NCI-H2081 treated with DMSO at 0.1 percent for 48 hours (cell line): ENCODE measurements at places on chromosomes 11 and 22.

- DNase-seq: no peak
Measured at GRCh38 chr22:45006111-45006963, 3.5 kb downstream of the PHF21B start.

DNA sequence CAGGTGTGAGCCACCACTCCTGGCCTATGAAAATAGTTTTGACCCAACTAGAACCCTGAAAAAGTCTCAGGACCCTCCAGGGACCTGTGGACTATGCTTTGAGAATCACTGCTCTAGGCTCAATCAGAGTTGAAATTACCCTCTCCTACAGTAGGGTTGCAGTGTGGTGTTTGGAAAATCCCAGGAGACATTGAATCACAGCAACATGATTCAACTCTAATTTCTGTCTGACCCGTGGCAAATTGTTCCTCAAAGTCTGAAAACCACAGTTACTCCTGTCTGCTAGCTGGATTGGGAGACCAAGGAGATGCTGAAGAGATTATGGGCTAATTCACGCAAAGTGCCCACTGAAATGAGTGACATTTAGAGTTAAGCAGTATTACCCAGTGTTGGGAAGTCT is 5.4 kb upstream of the MTMR3 start:
- no peak for DNase-seq

GRCh38 chr11:46272816-46273427 is 4.5 kb upstream of the CREB3L1 start:
- DNase-seq: no peak

DNA sequence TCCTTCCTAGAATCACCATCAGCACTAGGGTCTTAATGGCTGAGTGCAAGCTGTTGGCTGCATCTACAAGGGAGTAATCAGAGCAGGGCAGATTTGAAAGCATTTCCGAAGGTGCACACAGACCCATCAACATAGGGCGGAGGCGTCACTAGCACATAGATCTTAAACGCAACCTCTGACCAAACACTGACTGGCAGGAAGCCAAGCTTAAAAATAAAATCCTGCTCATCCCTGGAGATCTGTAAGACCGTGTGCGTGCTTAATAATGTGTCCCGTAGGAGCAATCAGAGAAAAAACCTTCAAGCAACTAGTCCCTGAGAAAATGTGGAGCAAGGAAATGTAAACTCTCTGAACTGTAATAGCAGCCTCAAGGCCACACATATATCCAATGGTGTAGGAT is 470.5 kb downstream of the ETS1 start:
- DNase-seq: no peak

- DNase-seq: no peak
Measured at GRCh38 chr11:67996051-67996450, 7.8 kb downstream of the UNC93B1 start.

DNA sequence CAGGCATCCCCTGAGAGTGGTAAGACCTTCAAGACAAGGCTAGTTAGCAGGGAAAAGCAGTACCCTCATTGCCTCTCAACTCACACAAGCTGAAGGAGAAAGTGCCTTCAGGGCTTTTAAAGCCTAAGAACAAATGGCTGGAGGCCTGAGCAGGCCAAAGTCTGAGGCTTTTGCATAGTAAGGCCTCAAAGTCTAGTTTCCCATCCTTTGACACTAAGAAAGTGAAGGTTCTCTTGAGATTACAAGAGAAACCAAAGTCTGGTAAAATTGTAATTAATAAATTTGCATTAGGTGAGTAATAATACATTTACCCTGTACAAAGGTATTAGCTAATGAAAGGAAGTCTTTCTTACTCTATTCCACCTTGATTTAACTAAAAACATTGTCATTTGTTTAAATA is 47.0 kb upstream of the CCDC89 start:
- no peak for DNase-seq

DNA sequence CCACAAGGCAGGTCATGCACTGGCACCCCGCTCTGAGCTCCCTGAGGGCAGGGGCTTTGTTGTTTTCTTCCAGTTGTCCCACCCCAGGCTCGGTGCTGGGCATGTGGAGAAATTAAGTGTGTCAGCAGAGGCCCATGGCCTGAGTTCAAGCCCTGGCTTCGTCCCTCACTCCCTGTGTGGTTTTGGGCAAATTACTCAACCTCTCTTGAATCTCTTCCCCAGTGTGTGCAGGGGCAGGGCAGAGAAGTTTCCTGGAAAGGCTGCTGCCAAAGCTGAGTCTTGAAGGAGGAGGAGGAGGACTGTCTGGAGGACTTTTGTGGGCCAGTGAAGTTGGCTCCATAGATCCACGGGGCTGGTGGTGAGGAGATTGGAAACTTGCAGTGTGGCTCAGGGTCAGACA is 138.1 kb upstream of the E2F8 start:
- no peak for DNase-seq

DNA sequence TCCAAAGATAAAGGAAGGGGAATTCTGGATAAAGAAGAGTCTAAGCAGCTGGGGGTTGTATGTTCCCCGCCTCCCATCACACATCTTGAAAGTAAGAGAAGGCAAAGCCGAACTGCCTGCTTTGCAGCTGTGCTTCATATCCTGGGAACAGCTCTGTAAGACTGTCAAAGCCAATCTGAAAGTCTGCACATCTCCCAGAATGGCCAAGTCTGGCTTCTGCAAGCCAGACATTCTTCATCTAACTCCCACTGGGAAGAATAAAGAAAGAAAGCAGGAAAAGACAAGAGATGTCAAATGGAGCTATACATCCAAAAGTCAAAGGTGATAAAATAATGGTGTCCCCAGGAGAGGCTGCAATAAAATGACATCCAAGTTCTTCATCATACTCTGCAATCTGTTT is 15.4 kb downstream of the MORC2 start:
- DNase-seq: no peak

GRCh38 chr11:61071208-61071681 is 31.0 kb upstream of the CD5 start:
- no peak for DNase-seq

DNA sequence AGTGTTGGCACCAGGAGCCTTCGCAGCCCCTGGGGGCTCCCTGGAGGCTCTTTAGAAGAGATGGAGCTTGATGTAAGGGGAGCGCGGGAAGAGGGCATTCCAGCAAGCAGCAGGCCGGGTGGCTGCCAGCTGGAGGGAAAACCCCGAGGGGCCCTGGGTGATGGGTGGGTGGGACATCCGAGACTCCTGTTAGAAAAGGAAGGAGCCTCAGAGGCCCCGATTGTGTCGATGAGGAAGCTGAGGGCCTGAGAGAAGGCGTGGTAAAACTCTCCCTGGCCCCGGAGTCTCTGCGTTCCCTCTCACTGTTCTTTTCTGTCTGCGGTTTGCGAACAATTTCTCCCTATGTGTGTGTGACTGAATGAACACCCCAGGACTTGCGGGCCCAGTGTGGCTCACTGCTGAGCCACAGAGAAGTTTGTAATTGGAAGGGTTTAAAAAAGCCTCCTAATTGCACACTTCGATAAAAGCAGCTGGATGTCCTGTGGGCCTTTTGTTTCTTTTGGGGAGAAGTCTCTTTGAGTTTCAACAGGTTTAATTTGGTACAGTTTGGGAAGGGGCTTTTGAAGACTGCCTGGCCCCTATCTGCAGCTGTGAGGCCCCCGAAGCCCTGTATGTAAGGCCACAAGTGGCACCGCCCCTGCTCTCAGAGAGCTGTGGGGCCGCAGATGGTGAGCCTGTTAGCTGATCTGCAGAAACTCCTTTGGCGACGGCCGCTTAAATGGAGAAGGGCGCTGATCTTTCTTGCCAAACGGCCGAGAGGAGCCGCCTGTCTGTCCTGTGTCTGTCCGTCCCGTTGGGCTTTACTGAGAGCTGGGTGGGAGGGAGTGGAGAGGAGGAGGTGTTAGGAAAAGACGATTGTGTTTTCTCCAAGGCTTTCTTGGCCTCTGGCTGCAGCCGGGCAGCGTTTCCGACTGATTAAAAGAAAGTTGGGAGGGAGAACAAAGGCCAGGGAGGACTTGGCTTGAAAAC is 2.0 kb downstream of the FBLN1 start:
- no peak for DNase-seq

DNA sequence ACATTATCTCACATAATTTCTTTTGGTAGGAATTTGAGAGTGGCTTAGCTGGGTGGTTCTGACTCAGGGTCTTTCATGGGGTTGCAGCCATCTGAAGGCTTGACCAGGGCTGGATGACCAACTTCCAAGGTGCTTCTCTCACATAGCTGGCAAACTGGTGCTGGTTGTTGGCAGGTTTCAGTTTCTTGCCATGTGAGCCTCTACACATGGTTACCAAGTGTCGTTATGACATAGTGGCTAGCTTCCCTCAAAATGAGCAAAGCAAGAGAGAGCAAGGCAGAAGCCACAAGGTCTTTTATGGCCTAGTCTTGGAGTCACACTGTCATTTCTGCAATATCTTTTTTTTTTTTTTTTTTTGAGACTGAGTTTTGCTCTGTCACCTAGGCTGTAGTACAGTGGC is 4.2 kb upstream of the TFIP11 start:
- DNase-seq: no peak

GRCh38 chr11:116869610-116870009 is 32.2 kb upstream of the APOA1 start:
- DNase-seq: no peak

- no peak for DNase-seq
Measured at GRCh38 chr22:27755521-27756211, 45.9 kb downstream of the MN1 start.

GRCh38 chr22:20180245-20180630 is 29.4 kb upstream of the CCDC188 start:
- DNase-seq: no peak

DNA sequence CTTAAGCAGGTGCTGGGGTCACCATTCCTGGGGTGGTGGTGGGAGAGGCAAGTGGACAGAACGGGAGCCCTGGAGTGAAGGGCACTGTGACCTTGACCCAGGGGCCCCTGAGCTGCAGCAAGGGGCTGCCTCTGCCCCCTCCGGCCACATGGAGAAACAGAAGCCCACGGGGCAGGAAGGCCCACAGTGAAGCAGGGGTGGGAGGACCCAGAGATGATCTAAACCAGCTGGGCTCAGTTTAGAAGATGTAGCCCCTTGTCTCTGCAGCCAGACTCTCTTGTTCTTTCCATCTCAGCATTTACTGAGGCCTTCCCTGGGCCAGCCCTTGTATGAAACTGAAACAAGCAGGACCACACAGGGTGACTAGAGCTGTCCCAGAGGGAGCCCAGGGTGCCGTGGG is 30.5 kb downstream of the WNT11 start:
- no peak for DNase-seq

DNA sequence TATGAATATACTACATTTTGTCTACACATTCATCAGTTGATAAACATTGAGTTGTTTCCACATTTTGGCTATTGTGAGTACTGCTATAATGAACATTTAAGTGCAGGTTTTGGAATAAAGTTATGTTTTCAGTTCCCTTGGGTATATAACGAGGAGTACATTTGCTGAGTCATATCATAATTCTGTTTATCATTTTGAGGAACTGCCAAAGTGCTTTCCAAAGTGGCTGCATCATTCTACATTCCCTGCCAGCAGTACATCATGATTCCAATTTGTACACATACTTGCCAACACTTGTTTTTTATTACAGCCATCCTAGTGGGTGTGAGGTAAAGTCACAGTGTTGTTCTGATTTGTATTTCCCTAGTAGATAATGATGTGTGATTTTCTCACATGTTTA is 1458.6 kb upstream of the TENM4 start:
- DNase-seq: no peak

- DNase-seq: no peak
Measured at GRCh38 chr11:86719781-86720463, 47.5 kb upstream of the ME3 start.

DNA sequence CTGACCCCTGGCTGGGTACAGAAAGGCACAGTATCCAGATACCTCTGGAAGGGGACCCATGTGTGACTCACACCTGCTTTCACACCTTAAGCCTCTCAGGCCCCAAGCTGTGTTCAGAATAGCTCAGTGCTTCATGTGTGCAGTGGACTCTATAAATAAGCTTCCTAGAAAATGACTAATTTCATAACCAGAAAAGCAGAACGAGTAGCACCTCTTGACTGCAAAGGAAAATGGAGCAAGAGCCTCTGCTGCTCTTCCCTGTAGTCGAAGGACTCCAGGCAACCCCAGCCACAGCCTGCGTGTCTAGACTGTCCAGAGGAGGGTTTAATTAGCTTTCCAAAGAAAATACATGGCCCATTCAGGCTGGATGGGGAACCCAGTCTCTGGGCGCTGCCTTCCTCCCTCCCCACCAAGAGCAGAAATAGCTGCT is 23.1 kb downstream of the PTPN5 start:
- no peak for DNase-seq

GRCh38 chr22:46528121-46528610 is 9.3 kb downstream of the CELSR1 start:
- no peak for DNase-seq

DNA sequence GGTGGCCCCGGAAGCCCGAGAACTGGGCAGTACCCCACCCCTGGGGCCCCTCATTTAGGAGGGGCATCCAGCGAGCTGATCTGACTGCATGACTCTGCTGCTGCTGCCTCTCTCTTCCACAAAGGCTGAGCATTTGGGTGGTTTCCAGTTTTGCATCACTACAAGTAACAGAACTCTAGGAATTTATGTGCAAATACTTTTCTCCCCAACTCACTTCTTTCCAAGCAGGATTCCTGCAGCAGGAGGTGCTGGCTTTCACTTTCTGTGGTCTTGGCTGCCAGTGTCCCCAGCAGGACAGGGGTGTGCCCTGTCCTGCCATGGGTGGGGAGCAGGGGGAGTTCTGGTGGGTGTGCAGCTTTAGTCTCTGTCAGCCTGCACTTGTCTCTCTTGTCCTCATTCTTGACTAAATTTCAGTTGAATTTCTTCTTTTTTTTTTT is 21.2 kb downstream of the UPB1 start:
- DNase-seq: no peak

DNA sequence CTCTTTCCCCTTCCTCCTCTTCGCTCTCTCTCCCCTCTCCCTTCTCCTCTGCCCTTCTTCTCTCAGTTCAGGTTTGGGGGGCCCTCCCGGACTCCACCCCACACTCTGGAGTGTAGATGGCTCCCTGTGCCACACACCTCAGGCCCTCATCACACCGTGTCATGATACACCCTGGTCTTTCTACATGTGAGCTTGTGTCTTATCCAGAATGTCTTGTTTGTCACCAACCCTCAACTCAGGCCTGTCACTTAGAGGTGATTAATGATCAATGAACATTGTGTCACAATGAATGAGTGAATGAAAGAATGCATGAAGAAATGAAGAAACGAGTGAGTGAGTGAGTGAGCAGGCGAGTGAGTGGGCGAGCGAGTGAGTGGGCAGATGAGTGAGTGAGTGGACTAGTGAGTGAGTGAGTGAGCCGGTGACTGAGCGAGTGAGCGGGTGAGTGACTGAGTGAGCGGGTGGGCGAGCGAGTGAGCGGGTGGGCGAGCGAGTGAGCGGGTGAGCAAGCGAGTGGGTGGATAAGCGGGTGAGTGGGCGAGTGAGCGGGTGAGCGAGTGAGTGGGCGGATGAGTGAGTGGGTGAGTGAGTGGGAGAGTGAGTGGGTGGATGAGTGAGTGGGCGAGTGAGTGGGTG is 33.8 kb downstream of the CAPN1 start:
- DNase-seq: no peak

- no peak for DNase-seq
Measured at GRCh38 chr22:31342389-31343140, 3.6 kb downstream of the PATZ1 start.

GRCh38 chr11:104819107-104819506 is 79.2 kb downstream of the CASP12 start:
- DNase-seq: no peak
